ENCODE measurements at places on chromosomes 16 and 17.

DNA sequence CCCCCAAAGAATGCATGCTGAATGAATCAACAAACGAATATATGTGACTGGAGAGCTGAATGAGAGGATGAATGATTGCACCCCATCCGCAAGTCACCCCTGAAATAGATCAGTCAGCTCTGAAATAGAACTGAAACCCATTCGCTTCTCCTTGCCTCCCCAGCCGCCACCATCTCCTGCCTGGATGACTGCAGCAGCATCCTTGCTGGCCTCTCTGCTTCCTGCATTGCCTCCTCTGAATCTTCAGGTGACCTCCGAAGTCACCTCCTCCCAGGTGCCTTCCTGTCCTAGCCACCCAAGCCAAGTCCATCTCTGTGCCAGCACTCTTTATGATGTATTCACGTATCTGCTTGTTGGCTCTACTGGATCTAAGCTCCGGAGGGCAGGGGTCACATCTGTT, 288.3 kb downstream of the CPPED1 start:
- DNase-seq = no peak

- no peak for DNase-seq
Observed at GRCh38 chr17:10021272-10021984, 116.4 kb upstream of the RCVRN start.

DNA sequence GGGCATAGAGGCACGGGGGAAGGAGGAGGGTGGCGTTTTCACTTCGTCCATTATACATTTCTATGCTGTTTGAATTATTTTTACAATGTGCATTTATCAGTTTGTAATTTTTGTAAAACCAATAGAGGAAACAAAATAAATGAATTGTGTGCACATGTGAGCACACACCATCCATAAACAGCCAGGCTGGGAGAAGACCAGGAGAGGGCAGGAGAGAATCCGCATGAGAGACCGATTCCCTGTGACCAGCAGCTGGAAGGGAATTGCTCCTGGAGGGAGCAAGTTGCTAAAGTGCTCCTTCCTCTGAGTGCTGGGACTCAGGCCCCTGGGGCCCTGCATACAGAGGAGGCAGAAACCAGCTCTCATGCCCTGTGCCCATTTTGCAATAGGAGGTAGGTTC, 126.0 kb downstream of the ABCC12 start:
- no peak for DNase-seq

- DNase-seq = no peak
Observed at GRCh38 chr16:54946909-54947308, 16.2 kb downstream of the IRX5 start.

- DNase-seq = peak; percentile 97
Observed at GRCh38 chr17:35804658-35805192, 4.6 kb upstream of the TAF15 start.

- no peak for DNase-seq
Observed at GRCh38 chr17:61245706-61246135, 153.9 kb upstream of the TBX2 start.

DNA sequence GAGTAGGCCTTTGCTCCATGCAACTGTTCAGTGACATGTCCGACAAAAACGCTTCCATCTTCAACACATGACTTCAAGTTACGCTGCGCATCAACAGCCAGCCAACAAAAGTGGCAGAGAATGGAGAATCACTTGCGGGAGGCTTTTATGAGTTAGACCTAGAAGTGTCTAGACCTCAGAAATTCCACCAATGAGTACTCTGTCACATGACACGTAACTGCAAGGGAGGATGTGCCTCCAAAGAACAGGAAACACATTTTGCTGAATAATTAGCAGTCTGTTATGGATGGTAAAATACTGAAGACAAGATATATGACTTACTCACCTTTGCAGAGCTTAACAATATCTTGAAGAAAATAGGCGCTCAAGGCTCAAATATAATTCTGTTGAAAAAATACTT, 62.1 kb downstream of the MYO1D start:
- no peak for DNase-seq

- DNase-seq = no peak
Observed at GRCh38 chr17:73562896-73563295, 81.3 kb downstream of the SDK2 start.

DNA sequence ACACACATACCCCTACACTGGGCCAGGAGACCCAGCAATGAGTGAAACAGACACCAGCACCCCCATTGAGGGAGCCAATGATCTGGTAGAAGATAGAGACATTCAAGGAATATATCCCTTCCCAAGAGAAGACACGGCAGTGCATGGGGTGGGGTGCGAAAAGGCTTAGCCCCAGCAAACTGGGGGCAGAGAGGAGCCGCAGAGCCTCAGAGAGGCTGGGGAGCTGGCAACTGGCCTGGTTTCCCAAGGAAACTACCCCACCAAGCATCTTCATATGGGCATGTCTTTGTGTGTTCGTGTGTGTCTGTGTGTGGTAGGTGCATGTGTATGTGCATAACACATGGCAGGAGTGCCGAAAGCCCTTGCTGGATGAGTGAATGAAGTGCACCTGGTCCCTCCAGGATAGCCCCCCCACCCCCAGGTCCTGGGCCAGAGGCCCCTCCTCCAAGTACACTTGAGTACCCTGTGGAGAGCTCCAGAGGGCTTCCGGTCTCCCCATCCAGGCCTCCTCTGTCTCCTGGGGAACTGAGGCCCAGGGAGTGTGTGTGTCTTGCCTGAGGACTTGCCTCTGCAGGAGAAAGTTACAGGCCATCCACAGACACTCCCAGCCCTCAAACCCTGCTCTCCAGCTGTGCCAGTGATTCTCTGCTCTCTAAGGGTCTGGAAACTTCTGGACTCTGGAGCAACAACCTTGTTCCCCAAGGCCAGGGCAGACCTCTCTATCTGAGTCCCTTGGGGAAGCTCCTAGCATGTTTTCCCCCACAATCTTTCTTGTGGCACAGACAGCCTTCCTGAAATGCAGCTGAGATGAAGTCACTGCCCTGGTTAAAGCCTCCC, 15.9 kb downstream of the TBX2 start:
- no peak for DNase-seq

All from NCI-H1694 treated with DMSO at 0.1 percent for 48 hours (cell line).